ENCODE measurements at places on chromosomes 2 and 18.

- peak; percentile 25 for DNase-seq
Measured at GRCh38 chr18:24790347-24790746, 329.9 kb downstream of the HRH4 start.

- DNase-seq, result no peak
Measured at GRCh38 chr2:95357717-95358280, 44.7 kb upstream of the FAHD2A start.

DNA sequence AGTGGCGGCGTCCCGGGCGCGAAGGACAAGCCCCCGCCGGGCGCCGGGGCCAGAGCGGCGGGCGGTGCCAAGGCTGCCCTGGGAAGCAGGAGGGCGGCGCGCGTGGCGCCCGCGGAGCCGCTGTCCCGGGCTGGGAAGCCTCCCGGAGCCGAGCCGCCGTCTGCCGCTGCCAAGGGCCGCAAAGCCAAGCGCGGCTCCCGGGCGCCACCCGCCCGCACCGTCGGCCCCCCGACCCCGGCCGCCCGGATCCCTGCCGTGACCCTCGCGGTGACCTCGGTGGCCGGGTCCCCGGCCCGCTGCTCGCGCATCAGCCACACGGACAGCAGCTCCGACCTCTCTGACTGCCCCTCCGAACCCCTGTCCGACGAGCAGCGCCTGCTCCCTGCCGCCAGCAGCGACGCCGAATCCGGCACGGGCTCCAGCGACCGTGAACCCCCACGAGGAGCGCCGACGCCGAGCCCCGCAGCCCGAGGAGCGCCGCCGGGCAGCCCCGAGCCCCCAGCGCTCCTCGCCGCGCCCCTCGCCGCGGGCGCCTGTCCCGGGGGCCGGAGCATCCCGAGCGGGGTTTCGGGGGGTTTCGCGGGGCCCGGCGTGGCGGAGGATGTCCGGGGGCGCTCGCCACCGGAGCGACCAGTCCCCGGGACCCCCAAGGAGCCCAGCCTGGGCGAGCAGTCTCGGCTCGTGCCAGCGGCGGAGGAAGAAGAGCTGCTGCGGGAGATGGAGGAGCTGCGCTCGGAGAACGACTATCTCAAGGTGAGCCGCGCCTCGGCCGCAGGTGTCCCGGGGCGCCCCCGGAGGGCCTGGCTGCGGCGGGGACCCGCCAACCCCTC is 820 bp downstream of the MTCL1 start:
- peak; percentile 20 for DNase-seq

- no peak for DNase-seq
Measured at GRCh38 chr2:139162957-139163356, 382.8 kb upstream of the NXPH2 start.

DNA sequence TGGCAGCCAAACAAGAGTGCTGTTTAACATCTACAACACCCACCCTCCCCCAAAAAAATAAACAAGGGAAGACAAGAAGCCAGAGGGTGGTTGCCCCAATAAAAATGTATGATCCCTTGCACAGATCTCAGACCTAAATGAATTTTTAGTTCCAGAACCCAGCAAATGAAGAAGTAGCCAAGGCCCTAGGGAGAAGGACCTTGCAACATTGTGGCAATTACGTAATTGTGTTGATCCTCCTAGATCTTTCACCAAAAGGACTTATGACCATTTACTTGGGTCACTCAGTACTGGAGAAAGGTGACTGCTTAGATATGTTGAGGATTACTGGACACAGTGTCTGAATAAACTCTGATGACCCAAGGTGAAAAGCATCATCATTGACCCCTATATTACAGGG is 1393.8 kb downstream of the LRP1B start:
- peak; percentile 12 for DNase-seq

- no peak for DNase-seq
Measured at GRCh38 chr2:232977438-232977971, 35.6 kb downstream of the NGEF start.
